ENCODE measurements at places on chromosomes 5 and 9.

GRCh38 chr5:138054847-138055558 is 22.1 kb upstream of the FAM13B start:
- DNase-seq: no peak

- no peak for DNase-seq
Measured at GRCh38 chr5:39453606-39454005, 28.8 kb upstream of the DAB2 start.

- peak; percentile 69 for DNase-seq
Measured at GRCh38 chr5:37900692-37901091, 60.9 kb upstream of the GDNF start.

DNA sequence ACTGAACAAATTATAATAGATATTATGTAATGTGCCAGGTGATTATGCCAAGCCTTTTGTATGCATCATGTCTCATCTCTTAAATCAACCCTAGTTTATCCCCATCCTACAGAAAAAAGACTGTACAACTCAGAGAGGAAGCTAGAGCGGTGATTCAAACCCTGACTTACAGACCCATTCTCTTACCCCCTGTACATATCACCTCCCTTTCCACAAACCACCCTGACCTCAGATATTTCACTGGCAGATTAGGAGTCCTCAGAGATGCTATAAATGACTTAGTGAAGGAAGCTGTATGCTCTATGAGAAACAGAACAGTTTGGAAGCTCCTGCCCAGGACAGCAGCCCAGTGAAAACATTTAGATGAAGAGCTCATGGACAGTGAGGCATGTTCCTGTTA is 79.1 kb upstream of the RARS1 start:
- no peak for DNase-seq

Measured in HCEC 1CT (cell line).